ENCODE measurements at places on chromosomes 12 and 14.

- DNase-seq = no peak
These were observed 11.4 kb upstream of the CALCOCO1 start for GRCh38 chr12:53738406-53739213.

GRCh38 chr14:91614187-91614586 lies 104.1 kb upstream of the PPP4R3A start:
- DNase-seq = no peak

- no peak for DNase-seq
These were observed 10.3 kb downstream of the RBM23 start for GRCh38 chr14:22908601-22909000.

- no peak for DNase-seq
These were observed 76.1 kb upstream of the DYRK2 start for GRCh38 chr12:67572492-67572891.

GRCh38 chr12:79200176-79200575 lies 335.6 kb downstream of the SYT1 start:
- DNase-seq = no peak

DNA sequence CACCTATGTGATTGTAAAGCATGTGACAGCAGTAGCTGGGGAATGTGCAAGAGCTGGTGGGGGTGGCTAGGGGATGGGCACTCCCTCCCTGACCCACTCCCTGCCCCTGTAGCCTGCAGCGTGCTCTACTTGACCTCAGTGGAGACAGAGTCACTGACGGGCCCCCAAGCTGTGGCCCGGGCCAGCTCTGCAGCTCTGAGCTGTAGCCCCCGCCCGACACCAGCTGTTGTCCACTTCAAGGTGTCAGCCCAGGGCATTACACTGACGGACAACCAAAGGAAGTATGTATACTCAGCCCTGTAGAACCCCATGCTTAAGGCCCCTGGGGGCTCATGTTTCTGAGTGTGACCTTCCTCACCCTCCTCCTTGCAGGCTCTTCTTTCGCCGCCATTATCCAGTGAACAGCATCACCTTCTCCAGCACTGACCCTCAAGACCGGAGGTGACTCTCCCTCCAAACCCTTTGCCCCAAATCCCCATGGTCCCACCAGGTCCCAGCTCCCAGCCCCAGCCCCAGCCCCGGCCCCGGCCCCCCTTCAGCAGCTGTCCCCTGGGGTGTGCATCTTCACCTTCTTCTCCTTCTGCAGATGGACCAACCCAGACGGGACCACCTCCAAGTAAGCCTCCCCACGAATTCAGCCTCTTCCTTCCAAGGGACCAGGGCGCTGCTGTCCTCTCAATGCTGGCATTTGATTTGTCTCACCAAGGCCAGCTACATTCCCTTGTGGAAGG lies 13.3 kb downstream of the TNS2 start:
- no peak for DNase-seq

GRCh38 chr12:45582536-45582935 lies 147.0 kb upstream of the ARID2 start:
- no peak for DNase-seq

GRCh38 chr14:68628605-68629310 lies 164.1 kb downstream of the ZFP36L1 start:
- no peak for DNase-seq

DNA sequence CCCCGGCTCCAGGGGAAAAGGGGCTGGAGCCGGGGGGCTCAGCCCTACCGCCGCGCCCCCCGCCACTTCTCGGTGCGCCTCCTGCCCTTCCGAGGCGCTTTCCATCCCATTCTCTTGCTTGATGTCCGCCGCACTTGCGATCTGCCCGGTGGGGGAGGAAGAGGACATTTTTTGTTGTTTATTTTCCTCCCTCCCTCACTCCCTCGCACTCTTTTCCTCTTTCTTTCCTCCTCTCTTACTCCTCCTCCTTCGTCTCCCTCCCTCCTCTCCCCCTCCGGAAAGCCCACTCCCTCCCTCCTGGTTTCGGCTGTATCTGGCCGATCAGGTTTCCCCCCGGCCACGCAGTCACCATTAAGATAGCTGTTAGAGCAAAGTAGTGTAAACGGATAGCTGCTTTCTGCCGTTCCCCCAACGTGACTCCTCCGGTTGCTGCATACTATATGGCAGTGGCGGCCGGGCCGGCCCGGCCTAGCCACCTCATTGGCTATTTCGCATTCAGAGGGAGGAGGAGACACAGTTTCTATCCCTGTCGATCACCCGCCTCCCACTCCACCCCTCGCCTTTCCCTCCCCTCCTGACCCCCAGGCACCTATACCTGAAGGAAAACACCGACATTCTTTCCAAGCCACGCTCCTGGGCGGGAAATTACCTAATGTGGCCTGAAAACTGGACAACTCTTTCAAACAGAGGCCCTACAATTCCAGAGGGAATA lies at the start of gene SIX4:
Gene SIX4 (minus strand): TSS at position 445 of the 712 bp plus-strand sequence. CDS start 277 bp downstream, at position 168.
- DNase-seq = no peak

DNA sequence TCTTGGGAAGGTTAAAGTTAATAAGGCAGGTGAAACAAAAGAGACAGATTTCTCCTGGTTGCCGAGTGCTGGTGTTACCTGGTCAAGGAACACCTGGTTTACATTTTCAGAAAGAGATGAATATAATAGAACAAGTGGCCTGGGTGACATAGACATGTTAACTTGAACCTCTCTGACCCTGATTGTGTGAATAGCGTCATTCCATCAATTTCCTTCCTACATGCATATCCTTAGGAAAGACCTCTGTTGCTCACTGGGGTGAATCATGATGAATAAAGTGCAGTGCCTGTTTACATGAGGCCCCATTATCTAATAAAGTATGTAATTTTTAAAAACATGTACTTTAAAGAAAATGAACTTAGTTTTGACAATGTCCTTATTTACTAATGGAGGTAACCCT lies 1822.9 kb upstream of the FLRT2 start:
- no peak for DNase-seq

- no peak for DNase-seq
These were observed 205.6 kb upstream of the RGS6 start for GRCh38 chr14:71726580-71727021.

- no peak for DNase-seq
These were observed 172.2 kb downstream of the SNAPC1 start for GRCh38 chr14:61934385-61934784.

DNA sequence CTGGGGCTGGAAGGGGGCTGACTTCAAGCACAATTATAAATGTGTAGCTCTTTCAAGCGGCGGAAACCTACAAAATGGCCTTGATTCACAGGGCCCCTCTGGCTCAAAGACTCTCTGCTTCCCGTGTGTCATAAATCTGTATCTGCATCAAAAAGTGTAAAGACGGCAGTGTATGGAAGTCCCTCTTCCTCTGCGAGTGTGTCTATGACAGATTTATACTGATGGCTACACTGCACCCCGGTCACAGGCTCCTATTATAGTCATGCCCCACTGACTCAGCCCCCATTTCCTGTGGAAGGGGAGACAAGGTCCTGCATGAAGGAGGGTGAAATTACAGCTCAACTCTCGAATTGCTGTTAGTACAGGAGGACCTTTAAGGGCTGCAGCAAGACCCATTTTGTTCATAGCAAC lies 68.6 kb downstream of the HMGA2 start:
- DNase-seq = no peak

All from DND-41 (cell line).